KG1 (cell line): ENCODE measurements at places on chromosomes 16 and 17.

DNA sequence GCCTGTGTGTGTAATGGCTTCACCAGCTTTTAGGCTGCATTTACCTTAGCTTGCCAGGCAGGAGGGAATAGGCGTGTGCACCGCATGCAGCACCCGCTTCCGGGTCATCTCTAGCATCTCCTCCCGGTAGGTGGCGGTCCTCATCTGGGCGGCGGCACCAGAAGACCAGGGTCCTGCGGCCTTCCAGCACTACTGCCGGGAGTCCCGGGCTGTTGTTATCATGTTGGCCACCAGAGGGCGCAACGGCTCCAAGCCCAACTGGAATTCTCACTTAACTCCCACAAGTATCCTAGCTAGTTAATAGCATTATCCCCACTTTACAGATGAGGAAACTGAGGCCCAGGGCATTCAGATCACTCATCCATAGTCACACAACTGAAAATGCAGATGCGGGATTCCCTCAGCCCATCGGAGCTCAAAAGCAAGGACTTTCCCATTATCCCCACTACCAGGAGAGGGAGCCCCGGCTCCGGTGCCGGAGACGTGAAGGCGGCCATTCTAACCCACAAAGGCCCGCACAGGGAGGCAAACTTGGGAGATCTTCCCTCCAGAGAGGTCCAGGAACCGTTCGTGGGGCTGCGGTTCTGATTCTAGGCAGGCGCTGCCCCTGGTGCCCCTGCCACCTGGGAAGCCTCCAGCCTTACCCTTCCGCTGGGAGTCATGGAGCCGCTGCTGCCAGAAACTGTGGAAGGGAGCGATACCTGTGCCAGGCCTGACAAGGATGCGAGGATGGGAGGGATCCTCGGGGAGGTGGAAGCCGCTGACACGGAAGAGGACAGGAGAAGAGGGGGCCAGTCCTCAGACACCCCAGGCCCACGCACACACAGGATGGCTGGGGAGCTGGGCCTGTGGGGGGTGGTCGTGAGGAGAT lies 23.9 kb downstream of the LGALS9 start:
- DNase-seq: peak; percentile 69

- DNase-seq: no peak
Observed at GRCh38 chr16:70778901-70779309, 22.1 kb downstream of the VAC14 start.

DNA sequence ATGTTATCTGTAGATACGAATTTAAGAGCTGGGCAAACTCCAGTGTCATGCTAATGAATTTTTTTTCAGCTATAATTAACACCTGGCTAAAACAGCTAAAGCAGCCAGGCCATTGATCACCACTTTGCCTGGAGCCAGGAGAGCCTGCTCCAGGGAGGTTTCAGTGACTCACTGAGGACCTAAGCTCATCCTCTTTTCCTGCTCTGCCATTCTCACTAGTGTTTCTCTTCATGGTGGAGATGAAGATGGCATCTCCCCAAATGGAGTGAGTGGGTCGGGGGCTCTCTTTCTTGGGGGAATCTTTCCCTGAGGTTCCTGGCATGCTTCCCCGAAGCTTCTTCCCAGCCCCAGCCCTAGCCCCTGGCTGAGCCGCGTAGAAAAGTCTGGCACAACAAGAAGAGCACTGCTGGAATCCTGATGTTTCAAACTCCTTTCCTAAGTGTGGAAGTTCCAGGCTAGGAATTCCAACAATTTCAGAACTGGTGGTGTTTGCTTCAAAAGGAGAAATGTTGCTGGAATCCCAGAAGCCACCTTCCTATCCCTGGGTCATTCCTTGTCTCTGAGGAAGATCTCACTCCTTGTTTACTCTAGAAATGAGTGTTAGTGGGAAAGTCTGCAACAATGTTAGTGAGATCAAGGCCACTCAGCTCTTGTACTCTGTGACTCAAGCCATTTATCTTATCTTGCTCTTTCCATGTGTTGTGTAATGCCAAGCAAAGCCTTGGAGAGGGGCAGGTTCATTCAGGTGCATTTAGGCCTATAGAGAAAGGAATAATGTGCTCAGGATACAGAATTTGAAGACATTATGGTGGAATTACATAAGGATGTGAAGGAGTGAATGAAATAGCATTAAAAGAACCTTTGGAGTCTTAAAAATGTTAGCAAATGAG lies 26.0 kb upstream of the B4GALNT2 start:
- DNase-seq: no peak

DNA sequence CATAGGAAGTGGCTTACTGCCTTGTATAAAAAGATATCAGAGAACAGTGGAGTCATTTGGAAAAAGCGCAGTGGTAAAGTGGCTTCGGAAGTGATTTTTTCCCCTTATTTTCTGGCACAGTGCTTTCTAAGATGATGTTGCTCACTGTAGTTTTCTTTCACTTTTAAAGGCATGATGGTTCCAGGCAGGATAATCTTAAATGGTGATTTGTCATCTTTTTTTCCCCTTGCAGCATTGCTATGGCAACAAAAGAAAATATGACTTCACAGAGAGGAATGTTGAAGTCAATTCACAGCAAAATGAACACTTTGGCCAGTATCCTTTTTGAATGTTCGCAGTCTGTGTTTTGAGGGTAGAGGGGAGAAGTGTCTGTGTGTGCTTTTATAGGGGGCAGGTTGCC lies 42.5 kb downstream of the GOSR1 start:
- no peak for DNase-seq

DNA sequence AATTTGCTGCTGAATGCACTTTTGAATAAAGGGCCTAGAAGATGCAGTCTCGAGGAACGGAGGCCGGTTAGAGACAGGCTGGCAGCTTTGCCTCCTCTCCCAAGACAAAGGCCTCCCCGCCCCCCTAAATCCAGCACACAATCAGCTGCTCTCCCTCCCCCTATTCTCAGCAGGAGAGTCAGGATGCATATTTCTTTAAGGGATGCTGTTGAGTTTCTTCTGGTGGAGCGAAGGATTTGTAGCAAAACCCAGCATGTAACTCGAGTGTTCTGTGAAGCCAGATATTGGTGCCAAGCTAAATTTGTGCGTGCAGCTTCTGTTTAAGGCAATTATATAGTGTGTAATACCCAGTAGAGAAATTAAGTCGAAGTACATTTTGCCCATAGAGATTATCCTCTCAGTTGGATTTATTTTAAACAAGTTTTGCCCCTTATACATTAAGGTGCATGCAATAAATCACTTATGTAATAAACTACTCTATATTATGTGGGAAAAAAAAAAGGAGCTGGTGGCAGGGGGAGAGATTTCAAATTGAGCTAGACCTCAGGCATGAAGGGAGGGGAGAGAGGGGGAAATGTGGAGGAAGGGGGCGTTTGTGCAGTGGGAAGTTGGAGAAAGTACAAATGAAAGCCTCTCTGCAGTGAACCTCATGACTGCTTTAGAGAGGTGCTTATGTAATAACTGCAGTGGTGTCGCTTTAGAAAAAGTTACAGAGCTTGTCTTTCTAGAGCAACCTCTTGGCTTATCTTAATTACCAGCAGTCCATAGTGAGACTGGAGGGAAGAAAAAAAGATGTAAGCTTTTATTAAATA lies 599.2 kb downstream of the MAF start:
- DNase-seq: no peak

- no peak for DNase-seq
Observed at GRCh38 chr17:49379926-49380325, 17.9 kb upstream of the ZNF652 start.

GRCh38 chr17:52106638-52107261 lies 51.8 kb downstream of the CA10 start:
- DNase-seq: peak; percentile 44

GRCh38 chr16:53511403-53512280 lies 8.6 kb upstream of the AKTIP start:
- DNase-seq: no peak

GRCh38 chr16:57045694-57046381 lies 46.5 kb upstream of the CPNE2 start:
- no peak for DNase-seq

GRCh38 chr16:72001180-72001874 lies 1.1 kb upstream of the PKD1L3 start:
- no peak for DNase-seq

DNA sequence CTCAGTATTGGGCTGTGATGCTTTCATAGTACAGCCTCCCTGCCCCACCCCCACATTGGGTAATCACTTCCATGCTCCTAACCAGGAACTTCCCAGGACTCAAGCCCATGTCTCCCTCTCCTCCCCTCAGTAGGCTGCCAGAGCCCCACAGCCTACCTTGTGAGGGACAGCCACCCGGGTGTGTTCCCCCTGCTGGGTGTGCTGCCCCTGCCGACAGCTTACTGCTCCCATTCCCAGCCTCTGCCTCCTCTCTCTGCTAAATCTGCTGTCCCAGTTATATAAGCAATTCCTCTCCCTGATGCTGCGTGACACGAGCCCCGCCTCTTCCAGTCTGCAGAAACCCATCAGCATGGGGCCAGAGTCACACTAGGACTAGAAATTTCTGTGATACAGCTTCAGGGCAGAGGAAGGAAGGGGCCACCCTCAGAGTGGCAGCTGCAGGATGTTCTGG lies at the start of gene RSKR:
Gene RSKR (minus strand): TSS at position 255 of the 451 bp plus-strand sequence. CDS start 24 bp downstream, at position 231.
- DNase-seq: no peak

GRCh38 chr17:59487161-59487873 lies 78.1 kb upstream of the DHX40 start:
- no peak for DNase-seq

DNA sequence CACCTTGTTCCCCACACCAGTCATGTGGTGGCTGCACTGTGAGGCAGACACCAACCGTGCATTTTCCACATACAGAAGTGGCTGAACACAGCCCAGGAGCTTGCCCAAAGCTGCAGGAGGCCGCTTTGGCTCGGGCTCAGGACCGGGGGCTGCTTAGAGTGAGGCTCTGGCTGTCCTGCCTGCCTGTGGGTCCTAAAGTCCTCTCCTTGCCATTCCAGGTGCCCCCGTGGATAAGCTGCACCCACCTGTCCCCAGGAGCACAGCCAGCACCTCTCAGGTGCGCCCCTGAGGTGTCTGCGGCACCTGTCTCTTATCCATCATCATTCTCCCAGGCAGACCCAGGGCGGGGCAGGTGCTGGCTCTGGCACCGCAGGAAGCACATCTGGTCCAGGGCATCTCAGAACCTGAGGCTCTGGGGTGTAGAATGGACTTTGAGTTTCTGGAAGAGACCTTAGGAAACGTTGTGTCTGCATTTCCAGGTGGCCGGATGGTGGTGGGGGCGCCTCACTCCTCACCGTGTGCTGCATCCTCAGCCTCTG lies 180.5 kb upstream of the ZNF469 start:
- no peak for DNase-seq

GRCh38 chr17:9769036-9769695 lies 22.2 kb downstream of the DHRS7C start:
- no peak for DNase-seq

DNA sequence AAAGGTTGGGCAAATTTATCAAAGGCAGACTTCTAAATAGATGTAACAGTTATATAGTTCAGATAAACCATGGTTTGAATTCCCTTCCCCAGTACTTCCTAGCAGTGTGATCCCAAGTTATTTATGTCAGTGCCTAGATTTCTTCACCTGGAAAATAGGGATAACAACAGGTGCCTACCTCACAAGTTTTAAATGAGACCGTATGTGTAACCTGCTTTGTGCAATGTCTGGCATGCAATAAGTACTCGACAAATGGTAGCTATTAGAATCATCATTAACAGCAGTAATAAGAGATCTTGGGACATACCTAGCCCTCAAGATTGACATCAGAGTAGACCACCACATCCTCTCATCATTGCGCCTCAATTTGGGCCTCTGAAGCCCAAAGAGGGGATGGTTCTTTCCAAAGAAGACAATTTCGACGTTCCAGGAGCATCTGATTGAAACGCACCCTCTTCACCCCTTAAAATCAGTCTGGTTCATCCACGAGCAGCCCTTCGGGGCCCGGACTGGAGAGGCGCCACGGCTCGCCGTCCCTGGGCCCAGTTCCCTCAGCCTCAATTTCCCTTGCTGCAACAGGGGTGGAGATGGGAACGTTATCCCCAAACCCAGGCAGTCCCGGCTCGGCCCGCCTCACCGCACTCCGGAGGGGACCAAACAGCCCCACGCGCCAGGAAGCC lies 541 bp downstream of the ACACA start:
- peak; percentile 49 for DNase-seq

DNA sequence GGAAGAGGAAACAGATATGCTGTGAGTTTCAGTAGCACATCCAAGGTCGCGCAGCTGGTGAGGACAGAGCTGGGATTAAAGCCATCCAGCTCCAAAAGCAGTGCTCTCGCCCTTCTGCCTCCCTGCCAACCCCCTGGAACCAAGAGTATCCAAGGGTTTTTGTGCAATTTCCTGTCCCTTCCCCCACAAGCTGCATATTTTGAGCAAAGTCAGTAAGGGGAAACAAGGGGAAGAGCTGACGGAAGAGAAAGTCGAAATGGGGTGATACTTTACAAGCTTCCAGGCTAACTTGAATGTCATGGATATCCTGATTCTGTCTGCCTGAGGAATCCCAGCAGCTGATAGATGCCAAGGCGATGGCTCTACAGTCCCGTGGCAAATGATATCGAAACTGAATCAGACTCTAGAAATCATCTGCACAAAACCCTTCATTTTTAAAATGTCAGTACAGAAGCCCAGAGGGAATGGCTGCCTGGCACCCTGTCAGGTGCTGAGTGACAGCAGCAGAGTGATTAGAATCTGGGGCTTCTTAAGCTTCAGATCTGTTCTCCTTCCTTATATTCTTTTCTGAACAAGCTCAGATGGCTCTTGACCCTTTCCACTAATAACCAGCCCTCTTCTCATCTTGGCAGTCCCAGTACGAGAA lies 42.9 kb upstream of the TEKT3 start:
- DNase-seq: no peak

DNA sequence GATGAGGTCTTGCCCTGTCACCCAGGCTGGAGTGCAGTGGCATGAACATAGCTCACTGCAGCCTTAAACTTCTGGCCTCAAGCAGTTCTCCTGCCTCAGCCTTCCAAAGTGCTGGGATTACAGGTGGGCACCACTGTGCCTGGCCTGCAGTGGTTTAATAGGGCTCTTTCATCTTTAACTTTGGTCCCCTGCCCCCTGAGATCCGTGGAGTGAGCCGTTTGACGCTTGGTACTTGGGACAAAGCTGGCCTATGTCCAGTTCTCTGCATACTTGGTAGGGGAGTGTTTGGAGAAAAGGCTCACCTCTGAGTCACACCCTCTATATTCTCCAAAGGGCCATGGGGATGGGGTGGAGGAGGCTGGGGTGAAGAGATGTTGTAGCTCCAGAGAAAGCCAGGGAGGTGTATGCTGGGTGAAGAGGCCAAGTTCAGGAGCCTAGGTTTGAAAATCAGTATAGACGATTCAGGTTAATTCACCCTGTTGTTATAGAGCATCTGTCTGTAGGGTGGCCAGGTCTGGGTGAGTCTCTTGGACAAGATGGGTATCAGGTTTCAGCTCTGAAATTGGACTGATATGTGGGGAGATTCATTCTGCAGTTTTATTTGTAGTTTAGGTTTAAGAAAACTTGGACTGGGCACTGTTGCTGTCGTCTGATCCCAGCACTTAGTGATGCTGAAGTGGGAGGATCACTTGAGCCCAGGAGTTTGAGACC lies 17.6 kb downstream of the ABCC1 start:
- DNase-seq: no peak

DNA sequence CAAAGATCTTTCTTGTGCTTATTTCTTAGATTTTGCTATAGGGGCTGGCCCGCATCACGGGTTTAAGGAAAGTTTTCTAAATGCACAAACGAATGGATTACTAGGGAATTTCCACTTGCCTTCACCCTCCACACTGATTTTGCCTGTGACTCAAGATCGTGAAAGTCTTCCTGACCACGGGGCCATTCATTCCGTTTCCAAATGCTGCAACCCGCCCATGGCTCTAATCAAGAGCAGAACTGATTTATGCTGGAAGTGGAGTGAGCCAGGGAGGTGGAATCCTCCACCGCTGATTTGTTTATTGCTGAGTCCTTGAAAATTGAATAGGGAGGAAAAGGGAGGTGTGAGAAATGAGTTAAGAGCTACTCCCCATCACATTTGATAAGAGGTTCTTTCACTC lies 52.4 kb downstream of the CA10 start:
- no peak for DNase-seq
